ENCODE measurements at places on chromosomes 12 and 14. TPM values are rescaled to one million over a fixed set of nuclear protein-coding genes. Genes with fewer than 3 reads are reported as not detected.

- DNase-seq = no peak
- H3K27ac ChIP-seq = no peak overlapping the region
- no peaks in the 10 kb centered on the region for H3K36me3 ChIP-seq
Observed at GRCh38 chr12:117060246-117060928, 38.8 kb downstream of the TESC start.

- no peak for DNase-seq
- H3K4me3 ChIP-seq = no peak overlapping the region
- H3K36me3 ChIP-seq = no peaks in the 10 kb centered on the region
- H3K27me3 ChIP-seq = no peaks in the 10 kb centered on the region
Observed at GRCh38 chr14:61229981-61230380, 51.2 kb downstream of the TMEM30B start.

The CELA1 gene
- not detected for total RNA-seq

The RFX4 gene
- not detected for total RNA-seq

The C12orf50 gene
- total RNA-seq = not detected
